ENCODE measurements at places on chromosomes 7 and 10.

DNA sequence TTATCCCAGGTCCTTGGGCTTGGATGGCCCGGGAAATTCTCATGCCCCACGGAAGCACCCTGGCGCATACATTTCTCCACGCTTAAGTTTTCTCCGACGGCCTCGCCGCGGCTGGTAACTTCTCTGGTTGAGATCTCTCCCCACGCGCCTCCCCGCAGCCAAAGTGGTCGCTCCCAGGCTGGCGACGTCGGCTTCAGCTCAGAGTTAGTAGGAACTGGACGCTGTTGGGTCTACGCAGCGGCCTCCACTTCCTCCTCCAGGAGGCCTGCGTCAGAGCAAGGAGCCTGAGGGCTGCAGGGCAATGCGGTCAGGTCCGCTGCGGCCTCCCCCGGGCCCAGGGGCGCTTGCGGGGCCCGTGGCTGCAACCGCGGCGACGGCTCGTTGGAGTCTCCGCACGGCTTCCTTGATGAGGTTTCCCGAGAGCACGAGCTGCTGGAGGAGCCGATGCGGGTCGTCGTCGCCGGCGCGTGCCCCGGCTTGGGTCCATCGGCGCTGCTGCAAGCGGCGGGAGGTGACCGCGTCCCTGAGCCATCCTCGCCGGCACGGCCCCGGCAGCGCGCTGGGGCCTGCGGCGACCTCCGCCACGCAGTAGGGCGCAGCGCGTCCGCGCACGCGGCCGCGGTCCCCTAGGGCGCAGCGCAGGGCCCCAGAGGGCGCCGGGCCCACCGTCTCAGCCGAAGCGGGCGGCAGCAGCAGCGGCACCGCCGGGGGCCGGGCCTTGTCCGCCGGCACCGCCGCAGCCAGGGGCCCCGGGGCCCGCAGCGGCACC, 744 bp downstream of the FRAT2 start:
- no peak for DNase-seq

GRCh38 chr10:75400771-75401568, 594 bp downstream of the ZNF503 start:
- no peak for DNase-seq

DNA sequence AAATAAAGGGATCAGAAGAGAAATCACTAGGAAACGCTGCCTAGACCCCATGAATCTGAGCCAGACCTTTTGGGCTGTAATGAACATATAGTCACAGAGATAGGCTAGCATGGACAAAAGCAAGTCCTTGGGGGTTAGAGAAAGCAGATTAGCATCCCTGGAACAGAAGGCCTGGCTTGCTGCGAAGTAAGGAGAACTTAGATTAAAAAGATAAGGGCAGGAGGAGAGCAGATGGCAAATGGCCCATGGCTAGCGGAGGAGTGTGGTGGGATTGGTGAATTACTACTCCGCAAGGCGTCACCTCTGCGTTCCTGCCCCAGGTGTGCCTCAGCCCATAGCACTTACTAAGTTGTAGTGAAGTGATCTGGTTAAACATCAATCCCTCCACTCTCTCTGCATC, 92.3 kb upstream of the ZNF438 start:
- DNase-seq, result no peak

DNA sequence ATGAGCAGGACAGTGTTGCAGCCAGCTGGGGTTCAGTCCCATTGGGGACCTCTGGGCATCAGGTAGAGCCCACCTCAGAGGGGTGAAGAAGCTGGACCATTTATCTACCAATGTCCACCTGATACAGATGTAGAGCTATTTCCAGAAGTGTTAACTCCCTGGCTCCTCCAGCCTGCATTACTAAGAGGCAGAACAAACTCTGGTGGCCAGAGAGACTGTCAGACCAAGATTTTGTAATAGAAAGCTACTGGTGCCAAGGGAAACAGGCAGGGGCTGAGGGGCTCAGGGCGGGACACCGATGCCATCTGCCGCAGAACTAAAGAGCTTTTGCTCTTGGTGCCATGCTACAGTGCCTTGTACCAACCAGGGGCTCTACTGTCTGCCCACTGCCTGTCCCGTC, 268.2 kb upstream of the HABP2 start:
- DNase-seq, result no peak

GRCh38 chr10:130369645-130370381, 233.6 kb downstream of the GLRX3 start:
- peak; percentile 19 for DNase-seq

GRCh38 chr10:127080317-127080716, 116.1 kb downstream of the INSYN2A start:
- DNase-seq, result no peak

- no peak for DNase-seq
These were observed 21.9 kb downstream of the ARID5B start for GRCh38 chr10:61923210-61923949.

GRCh38 chr10:21650353-21650752, 116.3 kb downstream of the MLLT10 start:
- no peak for DNase-seq

DNA sequence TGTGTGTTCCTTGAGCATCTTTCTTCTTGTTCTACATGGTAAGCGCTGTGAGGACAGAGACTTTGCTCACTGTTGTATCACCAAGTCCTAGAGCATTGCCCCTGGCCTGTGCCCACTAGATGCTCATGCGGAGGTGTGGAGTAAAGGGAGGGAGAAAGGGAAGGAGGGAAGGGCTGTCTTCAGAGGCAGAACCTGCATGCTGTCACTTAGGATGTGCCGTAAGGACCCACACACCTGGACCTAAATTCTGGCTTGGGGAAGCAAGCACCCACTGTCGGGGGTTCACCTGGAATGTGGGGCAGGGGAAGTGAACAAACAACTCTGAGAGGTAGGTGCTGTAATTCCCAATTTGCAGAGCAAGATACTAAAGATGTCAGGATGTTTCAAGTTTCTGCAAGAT, 129.5 kb downstream of the PTPN20 start:
- no peak for DNase-seq

GRCh38 chr10:33734393-33735155, 400.1 kb upstream of the NRP1 start:
- DNase-seq, result no peak
